Activated CD4-positive, alpha-beta T cell treated with anti-CD3 and anti-CD28 coated beads, Interleukin-2, amount 50 U/mL, for 48 hours (primary cell): ENCODE measurements at places on chromosomes 7 and 10.

DNA sequence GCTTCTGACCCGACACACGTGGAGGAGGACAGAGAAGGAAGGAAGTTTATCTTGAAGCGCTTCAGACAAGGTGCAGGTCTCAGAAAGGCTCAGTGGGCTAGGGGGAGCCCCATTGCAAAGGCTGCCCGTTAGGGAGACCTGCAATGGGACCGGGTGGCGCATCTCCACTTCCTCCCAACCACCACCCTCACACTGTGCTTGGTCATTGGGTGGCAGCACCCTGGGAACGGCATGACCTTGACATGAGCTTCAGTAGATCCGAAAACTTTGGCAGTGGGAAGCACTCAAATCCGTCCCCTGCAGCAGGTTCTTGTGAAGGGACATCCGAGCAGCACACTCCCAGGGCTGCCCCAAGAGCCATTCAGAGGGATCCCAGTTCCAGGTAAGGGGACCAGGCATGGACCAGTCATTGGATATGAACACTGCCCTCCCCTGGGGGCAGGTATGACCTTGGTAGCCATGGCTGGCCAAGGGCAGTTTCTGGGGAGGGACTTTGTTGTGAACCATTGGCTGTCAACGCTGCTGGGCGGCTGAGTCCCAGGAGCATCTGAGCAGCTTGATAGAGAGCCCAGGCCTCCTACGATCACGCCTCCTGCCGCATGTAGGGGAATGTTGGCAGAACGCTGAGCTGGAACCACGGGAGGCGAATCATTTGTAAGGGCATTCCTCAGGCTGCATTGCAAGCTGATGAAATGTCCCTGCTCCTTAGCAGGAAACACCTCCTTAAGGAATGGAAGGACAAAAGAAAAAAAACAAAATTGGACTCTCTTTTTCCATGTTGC lies 31.7 kb downstream of the GALNTL5 start:
- DNase-seq: no peak

- no peak for DNase-seq
Observed at GRCh38 chr7:23864973-23865372, 155.0 kb downstream of the STK31 start.

DNA sequence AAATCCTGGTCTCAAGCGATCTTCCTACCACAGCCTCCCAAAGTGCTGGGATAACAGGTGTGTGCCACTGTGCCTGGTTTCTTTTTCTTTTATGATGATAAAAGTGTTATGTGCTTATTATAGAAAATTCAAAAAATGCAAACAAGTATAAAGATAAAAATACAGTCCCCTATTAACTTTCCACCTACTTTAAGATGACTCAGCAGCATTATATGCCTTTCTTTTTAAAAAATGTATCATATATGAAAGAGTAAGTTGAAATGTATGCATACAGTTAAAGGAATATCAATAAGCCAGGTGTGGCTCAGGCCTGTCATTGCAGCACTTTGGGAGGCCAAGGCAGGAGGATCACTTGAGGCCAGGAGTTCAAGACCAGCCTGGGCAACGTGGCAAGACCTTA lies 216.9 kb upstream of the GALNT17 start:
- no peak for DNase-seq

DNA sequence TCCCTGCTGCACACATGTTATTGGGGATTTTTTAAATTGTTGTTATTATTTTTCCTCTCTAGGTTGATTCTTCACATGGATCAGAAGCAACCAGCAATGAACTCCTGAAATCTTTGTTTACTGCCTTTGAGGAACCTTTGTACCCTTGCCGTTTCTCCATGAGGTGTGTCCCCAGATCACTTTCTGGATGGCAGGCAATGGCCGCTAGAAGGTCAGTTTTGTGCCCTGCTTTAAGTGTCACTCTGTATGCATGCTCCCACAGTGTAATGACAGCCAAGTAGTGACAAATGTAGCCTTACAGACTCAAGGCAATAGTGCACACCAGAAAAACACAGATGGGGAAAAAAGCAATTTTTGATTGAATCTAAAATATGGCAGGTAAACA lies 47.7 kb upstream of the NRP1 start:
- DNase-seq: no peak

DNA sequence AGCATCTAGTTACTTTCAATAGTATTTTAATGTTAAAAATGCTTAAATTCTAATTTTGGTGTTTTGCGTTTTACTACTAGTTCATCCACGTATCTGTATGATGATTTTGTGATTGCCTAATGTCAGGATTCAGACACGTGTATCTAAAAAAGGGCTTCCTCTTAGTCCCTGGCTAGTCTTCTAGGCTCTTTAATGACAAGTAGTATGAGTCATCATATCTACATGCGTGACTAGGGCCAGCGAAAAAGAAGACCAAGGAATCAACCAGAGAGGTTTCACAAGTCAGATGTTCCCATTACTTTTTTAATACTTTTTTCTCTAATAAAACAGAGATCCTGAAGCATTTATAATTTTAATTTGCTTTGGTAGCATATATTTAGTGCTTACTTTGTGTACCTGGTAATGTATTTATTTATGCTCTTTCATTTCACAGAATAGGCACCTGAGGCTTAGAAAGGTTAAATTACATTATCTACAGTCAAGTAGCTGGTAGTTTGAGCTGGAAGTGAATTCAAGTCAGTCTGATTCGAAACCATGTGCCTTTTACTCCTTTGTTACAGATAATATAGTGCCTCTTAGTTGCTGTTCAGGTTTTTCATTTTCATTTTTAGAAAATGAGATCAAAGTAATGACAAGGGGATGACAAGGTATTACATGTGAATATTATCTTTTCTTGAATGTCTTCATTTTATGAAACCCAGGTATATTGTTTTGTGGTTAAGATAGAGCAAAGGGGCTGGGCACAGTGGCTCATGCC lies 140.3 kb downstream of the FOXP2 start:
- no peak for DNase-seq

DNA sequence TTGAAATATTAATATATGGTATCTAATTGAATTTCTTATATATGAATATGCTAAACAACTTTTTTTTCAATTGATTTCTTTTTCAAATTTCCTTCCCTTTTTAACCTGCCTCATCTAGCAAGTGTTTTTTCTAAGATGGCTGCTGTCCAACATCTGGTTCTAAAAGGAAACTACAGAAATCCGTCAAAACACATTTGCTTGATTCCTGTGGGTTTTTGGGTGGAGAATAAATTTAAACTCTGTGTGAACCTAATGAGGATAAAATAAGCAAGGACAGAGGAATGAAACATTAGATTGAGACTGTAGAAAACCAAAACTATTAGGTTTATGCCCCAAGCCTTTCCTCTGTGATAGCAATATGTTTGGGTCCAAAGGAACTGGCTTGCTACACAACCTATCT lies 75.5 kb upstream of the STARD3NL start:
- DNase-seq: no peak

DNA sequence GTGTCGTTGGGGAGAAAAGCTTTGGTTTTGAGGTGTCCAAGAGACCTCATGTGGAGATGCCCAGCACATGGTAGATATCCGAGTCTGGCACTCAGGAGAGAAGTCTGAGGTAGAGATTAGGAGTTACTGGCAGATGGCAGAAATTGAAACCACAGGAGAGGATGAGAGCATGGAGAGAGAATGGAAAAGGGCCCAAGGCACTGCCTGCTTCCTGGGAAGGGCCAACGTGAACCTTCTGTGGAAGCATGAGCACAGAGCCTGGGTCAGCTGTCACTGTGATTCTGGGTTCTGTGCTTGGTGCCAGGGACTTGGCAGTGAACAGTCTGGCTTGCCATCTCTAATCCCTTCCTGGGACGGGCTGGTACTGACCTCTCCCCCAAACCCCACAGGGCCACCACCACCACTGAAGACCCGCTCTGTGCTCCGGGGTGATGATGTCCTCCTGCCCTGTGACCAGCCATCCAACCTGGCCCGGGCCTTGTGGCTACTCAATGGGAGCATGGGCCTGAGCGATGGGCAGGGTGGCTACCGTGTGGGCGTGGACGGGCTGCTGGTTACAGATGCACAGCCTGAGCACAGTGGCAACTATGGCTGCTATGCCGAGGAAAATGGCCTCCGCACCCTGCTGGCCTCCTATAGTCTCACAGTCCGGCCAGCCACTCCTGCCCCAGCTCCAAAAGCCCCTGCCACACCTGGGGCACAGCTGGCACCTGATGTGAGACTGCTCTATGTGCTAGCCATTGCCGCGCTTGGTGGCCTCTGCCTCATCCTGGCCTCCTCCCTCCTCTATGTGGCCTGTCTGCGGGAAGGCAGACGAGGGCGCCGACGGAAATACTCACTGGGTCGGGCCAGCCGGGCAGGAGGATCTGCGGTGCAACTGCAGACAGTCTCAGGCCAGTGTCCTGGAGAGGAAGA lies 4.1 kb downstream of the MRPL43 start:
- DNase-seq: no peak

- no peak for DNase-seq
Observed at GRCh38 chr10:13795653-13796555, 209.1 kb downstream of the PRPF18 start.

DNA sequence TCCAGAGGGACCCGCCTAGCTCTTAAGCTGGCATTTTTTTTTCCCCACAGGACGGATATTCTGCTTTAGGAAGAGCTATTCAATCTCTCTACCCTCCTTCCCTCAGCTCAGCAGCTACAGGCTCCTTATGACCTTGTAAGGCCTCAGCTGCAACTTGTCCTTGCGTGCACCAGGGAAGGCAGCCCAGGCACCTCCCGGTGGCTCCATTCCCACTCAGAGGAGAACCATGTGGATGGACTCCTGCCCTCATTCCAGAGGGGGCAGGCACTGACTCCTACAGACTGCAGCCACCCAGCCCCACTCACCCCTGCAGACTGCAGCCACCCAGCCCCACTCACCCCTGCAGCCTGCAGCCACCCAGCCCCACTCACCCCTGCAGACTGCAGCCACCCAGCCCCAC lies 73.7 kb downstream of the ITIH5 start:
- DNase-seq: no peak

DNA sequence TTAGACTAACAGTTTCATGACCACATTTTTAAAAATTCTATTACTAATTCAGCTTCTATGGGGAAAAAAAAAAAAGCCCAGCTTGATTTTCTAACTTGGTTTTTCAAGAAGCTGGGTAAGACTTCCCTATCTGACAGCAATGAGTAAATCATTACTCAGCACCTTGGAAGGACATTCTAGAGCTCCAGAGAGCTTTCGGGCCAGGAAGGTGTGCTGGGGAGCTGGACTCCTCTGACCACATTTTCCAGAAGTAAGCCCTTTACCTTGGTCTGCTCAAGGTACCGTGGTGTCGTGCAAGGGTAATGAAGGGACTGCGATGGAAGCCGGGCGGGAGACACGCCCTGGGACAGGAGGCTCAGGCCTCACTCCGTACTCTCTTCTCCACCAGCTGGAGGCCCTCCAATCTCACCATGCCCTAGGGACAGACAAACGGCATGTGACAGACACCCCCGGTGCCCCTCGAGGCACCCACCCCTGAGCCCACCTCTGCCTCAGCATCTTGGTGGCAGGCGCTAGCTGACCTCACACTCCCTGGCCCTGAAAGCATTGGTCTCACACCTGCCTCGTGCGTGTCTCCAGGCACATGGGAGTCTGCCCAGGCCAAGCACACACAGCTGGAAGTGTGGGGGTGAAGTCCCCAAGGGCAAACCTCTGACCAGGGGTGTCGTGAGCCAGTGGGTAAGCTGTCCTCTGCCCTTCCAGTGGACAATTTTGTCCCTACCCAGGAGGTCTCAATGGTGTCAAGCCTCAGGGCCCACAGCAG lies 152.1 kb downstream of the OAT start:
- DNase-seq: no peak
